Suprapubic skin (tissue), 4 donors: ENCODE measurements at places on chromosomes 1 and 21.

- no peak for DNase-seq
Observed at GRCh38 chr1:55060133-55060999, 21.0 kb downstream of the PCSK9 start.

DNA sequence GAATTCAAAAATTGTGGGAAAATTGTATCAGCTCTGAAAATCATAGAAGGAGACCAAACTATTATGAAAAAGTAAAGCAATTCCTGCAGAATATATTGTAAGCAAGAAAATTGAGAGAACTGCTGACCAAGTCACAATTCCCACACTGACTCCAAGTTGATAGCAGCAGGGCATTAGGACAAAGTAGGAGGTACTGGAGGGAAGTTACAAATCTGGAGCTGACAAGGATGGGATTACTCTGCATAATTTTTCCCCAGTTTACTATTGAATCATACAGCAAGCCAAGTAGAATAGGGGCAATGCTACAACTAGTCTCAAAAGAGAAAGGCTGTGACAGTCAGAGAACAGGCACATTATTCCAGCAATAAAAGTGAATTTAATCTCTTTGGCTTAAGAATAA, 161.3 kb upstream of the USP25 start:
- no peak for DNase-seq

DNA sequence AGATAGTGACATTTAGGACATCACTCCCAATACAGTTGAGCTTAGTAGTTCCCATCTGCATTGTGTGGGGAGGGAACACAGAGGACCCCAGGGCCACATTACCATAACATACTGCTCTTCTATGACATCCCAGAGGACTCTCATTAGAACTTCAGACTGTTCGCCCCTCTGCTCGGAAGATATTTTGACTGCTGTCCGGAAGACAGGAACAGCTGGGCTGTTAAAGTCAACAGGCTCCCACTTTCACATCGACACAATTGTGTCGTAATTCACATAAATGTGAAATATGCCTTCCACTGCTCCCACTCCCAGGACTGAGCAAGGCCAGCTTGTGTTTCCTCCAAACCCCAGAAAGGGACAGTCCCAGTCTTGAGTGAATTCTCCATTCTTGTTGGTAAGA, 158.4 kb downstream of the SEC16B start:
- DNase-seq, result no peak

DNA sequence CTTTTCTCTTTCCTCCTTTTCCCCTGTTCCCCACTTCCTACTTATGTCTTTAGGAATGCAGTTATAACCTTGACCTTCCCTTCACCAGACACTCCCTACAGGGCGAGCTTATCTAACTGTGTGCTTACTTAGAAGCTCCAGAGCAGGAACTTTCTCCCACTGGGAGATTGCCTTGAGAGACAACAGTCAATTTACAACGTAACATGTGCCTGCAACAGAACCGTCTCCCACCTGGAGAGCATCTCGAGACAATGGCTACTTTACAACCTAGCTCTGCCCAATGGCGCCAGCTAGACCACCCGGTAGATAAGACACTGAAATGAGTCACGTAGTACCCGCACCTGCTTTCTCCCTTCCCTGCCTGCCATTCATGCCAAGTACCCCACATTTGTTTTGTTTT, 16.7 kb downstream of the HMGN1 start:
- no peak for DNase-seq
